ENCODE measurements at places on chromosomes 3 and 15. TPM values are rescaled to one million over a fixed set of nuclear protein-coding genes. Genes with fewer than 3 reads are reported as not detected.

DNA sequence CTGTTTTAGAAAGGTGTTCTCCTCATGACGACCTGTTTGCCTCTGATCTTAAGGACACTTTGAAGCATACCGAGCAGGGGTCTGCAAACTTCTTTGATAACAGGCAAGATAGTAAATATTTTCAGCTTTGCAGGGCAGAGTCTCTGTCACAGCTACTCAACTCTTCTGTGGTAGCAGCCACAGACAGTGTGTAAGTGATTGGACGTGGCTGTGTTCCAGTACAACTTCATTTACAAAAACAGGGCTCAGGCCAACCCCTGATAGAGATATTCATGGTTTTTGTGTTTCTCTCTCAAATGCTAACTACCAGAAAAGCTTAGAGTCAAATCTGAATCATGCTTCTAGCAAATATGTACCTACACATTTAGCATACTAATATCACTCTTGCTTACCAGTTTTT, 51.5 kb downstream of the TGFBR2 start:
- DNase-seq, result no peak

DNA sequence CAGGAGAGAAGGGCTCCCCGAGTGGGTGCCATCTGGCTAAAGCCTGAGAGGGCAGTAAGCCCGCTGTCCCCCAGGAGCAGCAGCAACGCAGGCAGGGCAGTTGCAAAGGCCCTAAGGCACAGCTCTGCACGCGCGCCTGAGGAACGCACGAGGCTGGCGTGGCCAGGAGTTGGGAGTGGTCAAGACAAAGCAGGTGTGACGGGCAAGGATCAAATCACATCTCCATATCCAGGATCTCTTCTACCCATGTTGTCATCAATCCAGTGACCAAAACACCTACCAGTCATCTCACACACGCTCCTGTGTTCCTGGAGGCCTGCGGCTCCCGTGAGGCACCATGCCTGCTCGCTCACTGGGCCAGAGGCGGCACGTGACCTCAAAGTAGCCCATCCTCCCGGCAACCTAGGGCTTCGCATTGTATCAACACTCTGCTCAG, 59.5 kb downstream of the ERC2 start:
- DNase-seq, result no peak

DNA sequence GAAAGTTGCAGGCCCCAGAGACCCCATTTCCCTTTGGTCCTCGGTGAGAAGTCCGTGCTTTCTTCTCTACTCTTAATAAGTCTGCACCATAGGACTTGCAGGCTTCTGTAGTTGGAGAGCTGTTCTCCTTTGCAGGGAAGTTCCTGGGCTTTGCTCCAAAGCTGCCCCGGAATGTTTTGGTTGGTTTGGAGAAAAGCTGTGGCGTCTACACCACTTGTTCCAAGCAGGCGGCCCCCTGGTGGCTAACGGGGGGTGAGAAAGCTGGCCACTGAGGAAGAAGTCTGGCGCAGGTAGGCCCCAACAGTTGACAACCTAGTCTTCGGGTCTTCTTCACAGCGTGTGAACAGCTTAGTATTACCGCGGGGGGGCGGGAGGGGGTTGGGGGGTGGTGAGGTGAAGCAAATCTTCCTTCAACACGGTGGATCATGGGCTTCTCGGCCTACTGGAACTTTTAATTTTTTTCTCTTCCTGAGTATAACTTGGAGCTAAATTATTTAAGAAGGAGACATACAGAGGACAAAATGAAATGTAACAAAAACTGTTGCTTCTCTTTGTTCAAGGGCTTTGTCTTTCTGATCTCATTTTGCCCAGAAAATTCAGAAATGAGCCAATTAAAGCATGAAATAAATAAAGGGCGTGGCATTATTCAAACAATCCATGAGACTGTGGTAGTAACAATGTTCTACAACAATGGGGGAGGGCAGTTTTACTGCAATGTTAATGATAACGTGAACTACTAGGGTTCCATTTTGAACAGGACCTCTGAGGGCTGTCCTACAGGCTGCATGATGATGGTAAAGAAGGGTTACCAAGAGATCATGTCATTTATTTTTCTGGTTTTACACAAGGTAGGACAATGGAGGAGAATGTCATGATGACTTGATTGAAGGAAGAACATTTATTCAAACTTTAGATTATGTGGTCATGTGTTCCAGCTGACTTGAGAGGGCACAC, 2.2 kb upstream of the THRB start:
- DNase-seq, result no peak

GRCh38 chr3:115470254-115470653, 153.1 kb upstream of the GAP43 start:
- DNase-seq, result no peak

DNA sequence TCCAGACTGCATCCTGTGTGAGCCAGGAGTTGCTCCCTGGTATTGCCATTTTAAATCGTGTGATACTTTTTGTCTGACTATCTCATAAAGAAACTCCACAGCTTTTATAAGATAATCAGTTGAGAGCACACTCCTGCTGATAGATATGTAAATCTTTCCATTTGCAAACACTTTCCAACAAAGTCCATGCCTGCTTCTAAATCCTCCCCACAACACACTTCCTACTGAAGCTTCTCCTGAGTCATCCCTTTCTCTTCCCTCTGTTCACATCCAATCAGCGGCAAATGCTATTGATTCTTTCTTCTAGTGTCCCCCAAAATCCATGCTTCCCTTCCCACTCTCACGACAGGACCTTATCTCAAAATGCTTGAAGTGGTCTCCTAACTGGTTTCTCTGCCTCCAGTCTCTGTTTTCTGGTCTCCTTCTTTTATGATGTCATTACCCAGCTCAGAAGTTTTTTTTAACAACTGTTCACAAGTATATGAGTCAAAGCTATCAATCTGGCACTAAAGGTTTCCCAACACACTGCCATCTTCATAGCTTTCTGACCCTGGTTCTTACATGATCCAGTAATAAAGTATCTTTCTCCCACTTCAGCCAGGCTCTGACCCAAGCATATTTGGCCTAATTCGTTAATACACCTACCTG, 4.5 kb upstream of the WWTR1 start:
- DNase-seq, result no peak

DNA sequence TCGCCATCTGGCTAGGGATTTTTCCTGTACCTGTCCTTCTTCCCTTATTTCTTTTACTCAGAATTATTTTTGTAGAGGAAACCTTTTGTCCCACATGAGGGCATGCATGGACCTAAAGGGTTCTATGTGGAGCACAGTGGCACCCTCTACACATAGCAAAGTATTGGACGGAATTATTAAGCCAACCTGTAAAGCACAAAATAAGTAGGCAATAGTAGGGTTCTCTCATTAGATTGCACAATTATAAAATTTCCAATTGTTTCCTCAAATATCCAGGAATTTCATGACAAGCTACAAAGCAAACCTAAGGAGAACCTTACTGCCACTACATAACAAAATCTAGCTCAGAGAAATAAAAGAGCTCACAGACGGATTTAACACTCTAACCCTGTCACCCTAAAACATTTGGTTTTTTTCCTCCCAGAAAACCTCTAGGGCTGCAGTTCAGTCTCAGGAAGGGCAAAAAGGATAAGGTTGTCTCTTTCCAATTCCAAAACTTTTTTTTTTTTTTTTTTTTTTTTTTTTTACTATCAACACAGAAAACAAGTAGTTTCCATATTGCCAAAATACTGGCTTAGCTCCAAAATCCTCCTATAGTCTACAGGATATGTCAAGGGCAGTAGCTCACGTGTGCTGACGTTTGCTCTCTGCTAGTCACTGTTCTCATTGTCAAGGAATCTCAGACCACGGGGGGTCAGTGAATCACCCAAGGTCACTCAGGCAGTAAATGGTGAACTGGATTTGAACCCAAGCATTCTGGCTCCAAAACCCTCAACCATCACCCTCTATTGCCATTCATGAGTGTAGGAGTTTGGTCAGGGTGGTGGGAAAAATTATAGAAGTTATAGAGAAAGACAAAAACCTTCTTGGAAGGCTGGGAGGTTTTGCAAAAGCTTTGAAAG, 52.3 kb downstream of the NCEH1 start:
- peak; percentile 73 for DNase-seq

DNA sequence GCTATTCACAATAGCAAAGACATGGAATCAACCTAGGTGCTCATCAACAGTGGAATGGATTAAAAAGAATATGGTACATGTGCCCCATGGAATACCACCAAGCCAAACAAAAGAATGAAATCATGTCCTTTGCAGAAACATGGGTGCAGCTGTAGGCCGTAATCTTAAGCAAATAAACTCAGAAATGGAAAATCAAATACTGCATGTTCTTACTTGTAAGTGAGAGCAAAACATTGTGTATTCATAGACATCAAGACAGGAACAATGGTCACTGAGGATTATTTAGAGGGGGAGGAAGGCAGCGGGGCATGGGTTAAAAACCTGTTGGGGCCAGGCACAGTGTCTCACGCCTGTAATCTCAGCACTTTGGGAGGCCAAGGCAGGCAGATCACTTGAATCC, 304.7 kb upstream of the ROBO2 start:
- no peak for DNase-seq

- no peak for DNase-seq
Observed at GRCh38 chr3:152457500-152458375, 189.0 kb downstream of the MBNL1 start.

DNA sequence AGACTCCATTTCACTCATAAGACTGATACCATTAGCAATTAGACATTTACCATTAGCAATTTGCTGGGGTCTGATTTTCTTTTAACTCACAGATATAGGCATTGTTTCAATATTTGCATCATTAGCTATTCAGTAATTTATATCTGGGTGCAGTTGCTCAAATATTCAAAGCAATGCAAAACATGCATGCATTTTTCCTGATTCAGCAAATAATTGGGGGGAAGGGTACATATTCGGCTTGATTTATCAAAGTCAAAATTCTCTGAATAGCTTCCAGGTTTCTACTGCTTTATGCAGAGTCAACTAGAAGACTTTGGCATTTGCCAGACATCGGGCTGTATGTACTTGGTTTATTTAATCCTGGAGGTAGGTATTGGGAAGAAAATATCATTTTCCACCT, 315.6 kb upstream of the NR2F2 start:
- DNase-seq, result no peak

CACNA1D gene
- total RNA-seq, result 0.87 TPM

ALG1L2 gene
- total RNA-seq, result 1.3 TPM
